HepG2 (cell line): ENCODE measurements at places on chromosomes 2 and 18.

DNA sequence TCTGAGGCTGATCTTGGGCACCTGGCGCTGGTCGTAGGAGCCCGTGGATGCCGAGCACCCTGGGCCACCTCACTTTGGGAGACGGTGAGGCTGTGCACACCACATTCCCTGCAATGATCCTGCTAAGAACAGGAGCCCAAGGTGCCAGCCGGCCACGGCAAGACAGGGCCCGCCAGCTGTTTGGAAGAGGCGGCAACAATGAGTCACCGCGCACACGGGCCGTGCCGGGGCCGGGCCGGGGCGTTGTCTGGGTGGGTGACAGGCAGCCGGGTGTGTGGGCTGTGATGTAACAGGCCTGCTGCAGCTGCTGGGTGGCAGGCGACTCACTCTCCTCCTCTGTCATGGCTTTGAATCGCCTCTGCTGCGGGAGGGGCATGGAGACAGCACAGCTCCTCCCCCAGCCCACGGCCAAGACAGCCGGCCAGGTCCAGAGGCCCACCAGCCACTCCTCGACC lies 49.7 kb upstream of the ODC1 start:
- DNase-seq = peak; percentile 52

DNA sequence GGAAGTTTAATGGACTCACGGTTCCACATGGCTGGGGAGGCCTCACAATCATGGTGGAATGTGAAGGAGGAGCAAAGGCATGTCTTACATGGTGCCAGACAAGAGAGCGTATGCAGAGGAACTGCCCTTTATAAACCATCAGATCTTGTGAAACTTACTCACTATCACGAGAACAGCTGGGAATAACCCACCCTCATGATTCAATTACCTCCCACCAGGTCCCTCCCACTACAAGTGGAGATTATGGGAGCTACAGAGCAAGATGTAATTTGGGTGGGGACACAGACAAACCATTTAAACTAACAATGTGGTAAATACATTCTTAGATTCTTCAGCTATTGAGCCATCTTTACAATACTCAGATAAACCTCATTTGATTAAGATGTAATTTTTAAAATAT lies 176.1 kb downstream of the SH3BP4 start:
- no peak for DNase-seq

GRCh38 chr2:70094171-70094977 lies 7.1 kb downstream of the PCBP1 start:
- DNase-seq = peak; percentile 78

GRCh38 chr2:209549589-209549988 lies 125.7 kb downstream of the MAP2 start:
- no peak for DNase-seq

DNA sequence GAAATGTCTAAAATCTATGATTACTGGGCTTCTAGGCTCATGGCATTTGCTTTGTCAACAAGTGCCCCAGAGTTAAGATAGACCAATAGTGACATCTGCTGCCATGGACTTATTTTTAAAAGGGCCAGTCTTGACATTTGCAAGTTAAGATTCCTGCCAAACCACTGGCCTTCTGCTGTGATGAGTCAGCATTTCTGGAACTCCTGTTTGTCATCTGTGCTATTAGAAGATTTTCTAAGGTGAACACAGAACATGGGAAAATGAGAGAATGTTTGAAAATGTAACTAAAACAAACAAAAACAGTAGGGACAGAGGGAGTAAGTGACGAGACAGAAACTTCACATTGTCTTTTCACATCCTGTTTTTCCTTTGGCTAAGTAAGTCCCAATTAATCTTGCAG lies 93.7 kb upstream of the WDR75 start:
- DNase-seq = peak; percentile 56

DNA sequence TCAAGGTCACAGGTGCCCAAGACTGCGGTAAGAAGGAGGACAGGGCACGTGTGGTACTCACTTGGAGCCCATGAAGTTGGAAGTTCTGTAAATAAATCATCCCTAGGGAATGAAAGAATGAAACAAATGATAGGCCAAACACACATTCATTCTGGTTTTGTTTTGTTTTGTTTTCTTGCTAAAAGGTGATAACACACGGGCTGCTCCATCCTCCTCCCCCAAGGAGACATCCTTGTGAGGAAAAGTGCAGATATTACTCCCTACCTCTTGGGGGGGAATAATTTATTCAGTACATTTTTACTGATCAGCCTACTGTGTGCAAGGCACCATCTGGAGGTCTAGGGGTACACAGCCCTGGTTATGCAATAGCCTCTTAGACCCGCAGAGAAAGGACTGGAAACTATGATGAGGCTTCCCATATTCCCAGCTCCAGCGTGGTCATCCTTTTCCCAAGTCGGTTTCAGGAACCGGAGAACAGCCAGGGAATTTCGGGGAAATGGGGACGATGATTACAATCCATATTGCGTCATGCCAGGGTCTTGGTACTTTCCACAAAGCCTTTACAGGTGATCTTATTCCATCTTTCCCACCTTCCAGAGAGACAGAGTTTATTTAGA lies 6.3 kb downstream of the RAX start:
- no peak for DNase-seq

- DNase-seq = peak; percentile 80
Observed at GRCh38 chr2:137957033-137957432, 7.2 kb upstream of the HNMT start.

- no peak for DNase-seq
Observed at GRCh38 chr2:40127890-40128557, 323.9 kb downstream of the SLC8A1 start.

DNA sequence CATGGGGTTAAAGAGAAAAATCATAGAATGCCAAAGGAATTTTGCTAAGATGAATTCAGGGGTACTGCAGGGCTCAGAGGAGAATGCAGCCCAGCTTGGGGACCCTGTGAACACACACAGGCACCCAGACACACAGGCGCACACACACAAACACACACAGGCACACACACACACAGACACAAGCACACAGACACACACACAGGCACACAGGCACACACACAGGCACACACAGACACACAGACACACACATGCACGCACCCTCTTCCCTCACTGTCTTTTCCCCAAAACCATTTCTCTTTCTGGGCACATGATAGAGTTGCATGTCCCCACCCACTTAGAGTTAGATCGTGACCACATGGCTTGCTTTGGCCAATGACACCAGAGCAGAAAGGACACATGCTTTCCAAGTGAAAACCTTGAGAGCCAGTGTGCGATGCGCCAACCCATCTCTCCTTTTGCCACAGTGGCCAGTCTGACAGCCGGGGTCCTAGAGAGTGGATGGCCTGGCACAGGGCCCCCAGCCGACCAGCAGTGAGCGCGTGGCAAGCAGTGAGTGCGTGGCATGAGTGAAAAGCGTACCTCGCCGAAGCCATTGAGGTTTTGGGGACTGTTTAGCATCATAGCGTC lies 163.3 kb downstream of the KLHL29 start:
- DNase-seq = no peak
